Thyroid gland (tissue), 4 donors: ENCODE measurements at places on chromosomes 7 and 10. TPM values are rescaled to one million over a fixed set of nuclear protein-coding genes. Genes with fewer than 3 reads are reported as not detected.

Gene VWDE
- 2.7 TPM for total RNA-seq

Gene UCN3
- not detected for total RNA-seq

DNA sequence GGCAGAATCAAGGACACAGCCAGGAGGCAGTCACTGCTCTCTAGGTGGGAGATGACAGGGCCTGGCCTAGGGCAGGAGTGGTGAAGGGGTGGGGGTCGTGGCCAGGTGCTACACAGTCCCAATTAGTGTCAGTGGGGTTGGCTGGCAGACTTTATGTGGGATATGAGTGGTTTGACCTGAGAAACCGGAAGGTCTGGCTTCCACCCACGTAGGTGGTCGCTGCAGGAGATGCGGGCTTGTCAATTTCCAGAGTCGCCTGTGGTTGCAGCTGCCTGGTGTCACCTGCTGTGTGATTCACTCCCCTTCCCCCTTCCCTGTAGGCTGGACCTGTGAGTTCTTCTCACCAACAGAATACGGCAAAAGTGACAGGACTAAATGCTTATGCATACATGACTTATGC lies 124.3 kb downstream of the KLF6 start:
- no peak for DNase-seq

DNA sequence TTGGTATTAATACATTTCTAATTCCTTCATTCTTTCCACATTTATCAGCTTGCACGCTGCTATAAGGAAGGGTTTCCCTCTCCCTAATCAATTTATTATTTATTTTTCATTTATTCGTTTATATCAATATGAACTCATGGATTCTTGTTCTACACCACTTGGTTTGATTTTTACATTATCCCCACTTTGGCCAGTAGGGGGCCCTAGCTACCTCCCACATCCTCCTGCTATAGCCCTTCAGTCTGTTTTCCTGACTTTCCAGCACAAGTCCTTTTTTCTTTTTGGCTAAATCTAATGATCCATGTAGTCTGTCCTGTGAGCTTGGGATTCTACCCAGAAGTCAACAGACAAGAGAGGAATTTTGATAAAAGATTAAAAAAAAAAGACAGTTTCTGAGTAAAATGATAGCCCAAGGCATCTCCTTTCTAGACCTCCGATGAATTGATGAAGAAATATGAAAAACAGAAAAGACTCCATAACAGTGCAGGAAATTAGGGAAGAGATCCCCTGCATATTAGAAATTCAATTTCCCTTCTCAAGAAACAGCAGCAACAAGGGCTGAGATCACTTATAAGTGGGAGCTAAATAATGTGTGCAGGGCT lies 47.7 kb downstream of the LYZL2 start:
- peak; percentile 20 for DNase-seq

DNA sequence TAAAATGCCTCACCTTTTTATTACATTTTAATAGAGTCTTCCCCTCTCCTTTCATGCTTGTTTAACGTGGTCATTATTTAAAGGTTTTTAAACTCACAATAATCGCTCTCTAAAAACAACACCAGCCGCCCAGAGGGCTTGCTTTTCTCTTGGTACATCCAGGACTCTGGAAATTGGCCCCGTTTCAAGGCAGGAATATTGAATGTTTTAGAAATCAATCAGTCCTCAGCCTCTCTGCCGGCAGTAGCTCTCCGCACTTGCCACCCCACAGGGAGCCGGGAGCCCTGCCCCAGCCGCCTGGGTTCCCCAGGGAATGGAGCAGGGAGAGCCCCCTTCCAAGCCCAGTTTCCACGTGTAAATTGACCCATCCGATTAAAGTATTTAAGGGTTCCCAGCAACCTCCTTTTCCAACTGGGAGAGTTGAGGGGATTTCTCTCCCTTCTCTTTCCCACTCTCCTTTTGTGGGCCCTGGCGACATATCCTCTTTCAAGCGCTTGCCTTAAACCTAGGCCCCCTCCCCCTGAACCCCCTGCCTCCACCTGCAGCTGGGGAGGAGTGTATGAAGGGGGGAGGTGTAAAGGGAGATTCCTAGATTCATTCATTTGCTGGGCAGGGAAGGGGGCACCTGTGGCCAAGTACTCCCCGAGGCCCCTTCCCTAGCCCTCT lies 1.9 kb downstream of the FGF8 start:
- DNase-seq: peak; percentile 13

Gene TRIM50
- 1.5 TPM for total RNA-seq

- no peak for DNase-seq
Observed at GRCh38 chr10:110363572-110364411, 59.1 kb upstream of the SMNDC1 start.

GRCh38 chr10:45444022-45444421 lies 70.0 kb downstream of the ALOX5 start:
- no peak for DNase-seq

- no peak for DNase-seq
Observed at GRCh38 chr10:15869935-15870334, 9.6 kb upstream of the MINDY3 start.

Gene RARRES2
- total RNA-seq: 137 TPM

Gene NSUN5
- total RNA-seq: 18.2 TPM
